ENCODE measurements at places on chromosomes 3 and 15.

DNA sequence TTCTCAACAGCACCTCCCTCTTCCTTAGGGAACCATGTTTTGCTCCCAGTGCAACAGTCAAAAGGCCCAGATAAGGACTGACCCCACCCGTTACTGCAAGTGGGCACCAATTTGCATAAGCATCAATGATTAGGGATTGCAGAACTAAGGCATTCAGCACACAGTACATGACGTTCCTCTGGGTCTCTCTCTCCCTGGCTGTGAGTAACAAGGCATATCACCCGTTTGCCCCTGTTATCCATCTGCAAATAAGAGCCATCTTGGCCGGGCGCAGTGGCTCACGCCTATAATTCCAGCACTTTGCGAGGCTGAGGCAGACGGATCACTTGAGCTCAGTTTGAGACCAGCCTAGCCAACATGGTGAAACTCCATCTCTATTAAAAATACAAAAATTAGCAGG is 18.8 kb downstream of the MAGI1 start:
- DNase-seq, result no peak

GRCh38 chr3:184354121-184354728 is 7.2 kb downstream of the CLCN2 start:
- DNase-seq, result no peak

- no peak for DNase-seq
Observed at GRCh38 chr15:78906316-78906620, 33.6 kb downstream of the MORF4L1 start.

- DNase-seq, result no peak
Observed at GRCh38 chr15:23446215-23447106, 582 bp downstream of the GOLGA6L2 start.

- no peak for DNase-seq
Observed at GRCh38 chr3:46442576-46443530, 21.9 kb downstream of the LTF start.

DNA sequence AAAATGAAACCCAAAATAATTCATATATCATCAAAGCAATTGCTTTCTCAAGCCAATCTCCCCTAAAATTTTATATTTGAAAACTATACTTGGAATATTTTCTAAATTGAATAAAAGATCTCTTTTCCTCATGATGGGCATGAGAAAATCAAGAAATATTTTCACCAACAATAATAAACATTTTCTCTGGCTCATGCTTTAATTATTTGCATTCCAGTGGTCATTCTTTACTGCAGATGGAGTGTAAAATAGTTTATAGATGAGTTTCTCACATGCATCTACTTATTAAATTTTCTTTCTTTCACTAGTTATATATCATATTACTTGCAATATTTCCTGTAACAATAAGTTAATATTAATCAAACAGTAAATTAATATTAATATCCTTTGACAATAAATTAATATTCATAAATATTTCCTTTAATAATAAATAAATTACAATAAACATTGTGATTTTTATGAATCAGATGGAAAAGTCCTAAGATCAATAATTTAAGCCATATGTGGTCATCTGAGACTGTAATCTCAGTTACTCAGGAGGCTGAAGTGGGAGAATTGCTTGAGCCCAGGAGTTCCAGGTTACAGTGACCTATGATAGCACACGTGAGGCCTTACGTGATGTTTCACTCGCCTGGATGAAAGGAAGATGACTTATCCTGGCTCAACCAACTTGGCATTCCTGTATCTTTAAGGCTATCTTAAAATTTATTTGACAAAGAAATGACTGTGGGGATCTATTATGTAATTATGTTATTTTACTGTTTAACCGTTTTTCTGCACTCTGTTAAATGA is 958.8 kb downstream of the ZPLD1 start:
- no peak for DNase-seq

GRCh38 chr15:75693501-75694240 is 19.0 kb downstream of the CSPG4 start:
- DNase-seq, result peak; percentile 78

- DNase-seq, result peak; percentile 59
Observed at GRCh38 chr15:48722764-48723661, 77.5 kb upstream of the FBN1 start.

DNA sequence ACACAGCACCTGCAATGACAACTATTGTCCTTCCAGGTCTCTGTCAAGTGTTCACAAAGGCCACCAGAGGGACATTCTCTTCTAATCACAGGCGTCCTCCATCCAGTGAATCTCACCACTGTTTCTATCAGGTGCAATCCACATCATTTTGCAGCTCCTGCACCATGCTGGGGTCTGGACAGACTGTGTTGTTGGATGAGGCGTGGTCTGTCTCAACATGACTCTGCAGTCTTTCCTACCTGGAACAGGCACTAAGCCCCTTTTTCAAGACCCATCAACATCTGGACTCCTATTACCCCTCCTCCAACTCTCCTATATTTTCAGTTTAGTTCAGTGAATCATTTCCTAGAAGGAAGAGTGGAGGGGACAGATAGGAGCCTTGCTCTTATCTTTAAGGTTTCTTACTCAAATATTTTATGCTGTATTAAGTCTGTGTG is 31.5 kb upstream of the VEPH1 start:
- DNase-seq, result no peak

- DNase-seq, result no peak
Observed at GRCh38 chr3:17304969-17305368, 420.2 kb downstream of the PLCL2 start.

GRCh38 chr15:25789616-25789999 is 73.5 kb downstream of the ATP10A start:
- no peak for DNase-seq

DNA sequence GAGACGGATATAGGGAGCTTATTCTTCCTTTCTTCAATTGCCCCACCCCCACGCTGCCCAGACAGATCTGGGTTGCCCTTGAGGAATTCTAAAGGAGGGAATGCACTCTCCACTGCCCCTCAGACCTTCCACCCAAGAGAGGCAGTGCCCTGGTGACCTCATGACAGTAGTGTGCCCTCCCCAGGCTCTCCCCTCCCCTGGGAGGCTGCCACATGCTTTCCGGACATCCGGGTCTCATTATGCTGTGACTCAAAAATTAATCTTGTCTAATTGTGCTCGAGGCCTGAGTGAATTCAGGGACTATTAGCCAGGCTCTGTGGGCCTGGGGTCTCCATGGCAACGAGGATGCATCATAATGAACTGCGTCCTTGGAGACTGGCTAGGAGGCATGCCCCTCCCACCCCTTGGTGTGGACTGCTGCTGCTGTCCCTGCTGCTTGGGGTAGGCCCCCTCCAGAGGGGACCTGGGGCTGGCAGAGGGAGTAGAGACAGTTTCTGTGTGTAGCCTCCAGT is 20.8 kb downstream of the CORO2B start:
- no peak for DNase-seq

DNA sequence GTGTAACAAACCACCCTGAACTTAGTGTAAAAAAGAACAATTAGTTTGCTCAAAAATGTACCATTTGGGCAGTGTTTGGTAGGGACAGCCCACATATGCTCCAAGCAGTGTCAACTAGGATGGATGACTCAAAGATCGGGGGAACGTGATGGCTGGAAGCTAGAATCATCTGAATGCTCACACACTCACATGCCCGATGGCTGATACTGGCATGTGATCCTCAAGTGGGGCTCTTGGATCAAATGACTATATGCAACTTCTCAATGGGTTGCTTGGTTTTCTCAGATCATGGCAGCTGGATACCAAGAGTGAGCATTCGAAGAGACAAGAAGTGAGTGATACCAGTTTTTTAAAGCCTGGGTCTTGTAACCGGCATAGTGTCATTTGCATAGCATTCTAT is 335.9 kb upstream of the KCNMB2 start:
- DNase-seq, result no peak
